ENCODE measurements at places on chromosomes 4 and X.

- no peak for DNase-seq
Observed at GRCh38 chr4:140004549-140004895, 149.5 kb downstream of the MAML3 start.

- no peak for DNase-seq
Observed at GRCh38 chr4:38255572-38255971, 295.4 kb downstream of the PTTG2 start.

DNA sequence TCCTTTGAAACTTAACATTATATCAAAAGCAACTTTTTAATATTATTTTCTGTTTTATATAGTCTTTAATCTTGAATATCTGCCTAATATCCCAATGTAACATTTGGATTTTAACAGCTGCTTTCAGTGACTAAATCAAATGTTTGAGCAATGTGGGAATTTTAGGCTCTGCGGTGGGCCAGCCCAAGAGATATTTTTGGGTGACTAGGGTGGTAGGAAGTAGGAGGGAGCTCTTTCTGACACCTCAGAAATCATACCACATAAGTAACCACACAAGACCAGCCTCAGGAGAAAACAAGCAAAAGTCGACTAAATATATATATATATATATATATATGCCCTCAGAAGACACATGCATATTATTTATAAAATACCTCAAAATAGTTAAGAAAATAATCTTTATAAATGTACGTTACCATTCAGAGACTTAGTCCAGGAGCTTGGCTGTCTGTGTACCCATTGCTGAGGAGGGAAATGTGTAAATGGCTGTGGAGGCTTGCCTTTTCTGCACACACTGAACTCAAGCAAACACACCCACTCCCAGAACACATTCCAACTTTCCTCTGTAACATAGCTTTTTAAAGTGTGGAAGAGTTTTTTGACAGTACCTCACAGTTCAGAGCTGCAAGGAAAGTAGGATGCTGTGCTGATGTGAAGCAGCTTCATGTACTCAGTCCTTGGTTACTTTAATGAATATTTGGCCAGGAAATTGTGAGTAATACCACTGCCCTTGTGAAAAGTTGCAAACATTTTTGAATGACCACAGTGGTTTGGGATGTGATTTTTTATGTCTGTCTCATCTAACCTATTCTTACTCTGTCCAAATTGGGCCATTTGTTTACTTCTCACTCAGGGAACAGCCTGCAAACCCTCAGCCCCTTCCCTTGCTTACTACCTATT, at the start of gene RTL3:
Gene RTL3, minus strand, starts transcription at position 484 of the 900 bp plus-strand sequence. CDS start 908 bp downstream, outside the sequence.
- no peak for DNase-seq

GRCh38 chrX:29952016-29952415, 263.3 kb upstream of the MAGEB2 start:
- no peak for DNase-seq

GRCh38 chr4:92580816-92581215, 277.1 kb downstream of the GRID2 start:
- DNase-seq = no peak

GRCh38 chr4:164949448-164950143, 27.9 kb downstream of the TRIM61 start:
- DNase-seq = no peak

- no peak for DNase-seq
Observed at GRCh38 chr4:113695328-113696169, 66.0 kb downstream of the CAMK2D start.

DNA sequence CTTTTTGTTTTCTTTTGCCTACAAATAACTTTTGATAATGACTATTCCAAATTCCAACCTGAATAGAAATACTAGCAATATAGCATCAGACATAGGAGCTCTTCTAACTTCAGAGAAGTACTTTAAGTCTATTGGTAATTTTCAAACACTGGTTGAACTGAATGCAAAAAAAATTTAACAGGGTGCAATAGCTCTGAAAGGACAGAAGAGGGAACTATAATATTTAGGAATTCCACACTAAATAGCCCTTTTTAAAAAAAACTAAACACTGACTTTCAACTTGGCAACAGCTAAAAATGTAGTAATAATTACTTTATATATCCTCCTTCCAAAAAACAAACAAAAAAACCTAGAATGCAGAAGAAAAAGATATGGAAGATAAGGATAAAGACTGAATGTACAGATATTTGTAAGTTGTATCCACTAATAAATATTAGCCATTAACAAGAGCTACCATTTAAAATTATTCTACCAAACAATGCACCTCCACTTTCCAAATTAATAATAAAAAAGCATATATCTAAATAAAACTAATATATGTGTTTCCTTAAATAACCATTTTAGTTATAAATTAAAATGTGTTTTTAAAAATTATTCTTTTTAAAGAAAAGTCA, 81.4 kb downstream of the FBXW7 start:
- no peak for DNase-seq

DNA sequence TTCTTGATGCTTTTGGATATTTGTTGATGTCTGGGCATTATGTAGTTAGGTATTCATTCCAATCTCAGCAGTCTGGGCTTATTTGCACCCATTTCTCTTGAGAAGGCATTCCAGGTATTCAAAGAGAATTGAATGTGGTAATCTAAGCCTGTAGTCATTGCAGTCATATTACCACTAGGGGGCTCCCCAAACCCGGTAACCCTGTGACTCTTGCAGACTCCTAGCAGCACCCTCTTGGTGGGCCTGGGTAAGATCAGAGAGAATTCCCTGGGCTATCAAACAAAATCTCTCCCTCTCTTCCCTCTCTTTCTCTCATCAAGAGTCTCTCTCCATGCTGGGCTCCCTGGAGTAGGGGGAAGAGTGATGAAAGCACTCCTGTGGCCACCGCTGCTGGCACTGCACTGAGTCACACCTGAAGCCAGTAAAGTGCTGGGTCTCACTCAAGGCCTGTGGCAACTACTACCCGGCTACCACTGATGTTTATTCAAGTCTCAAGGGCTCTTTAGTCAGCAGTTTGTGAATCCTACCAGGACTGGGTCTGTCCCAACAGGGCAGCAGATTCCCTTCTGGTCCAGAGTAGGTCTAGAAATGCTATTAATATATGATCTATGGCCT, 187.7 kb upstream of the NUDT10 start:
- no peak for DNase-seq

DNA sequence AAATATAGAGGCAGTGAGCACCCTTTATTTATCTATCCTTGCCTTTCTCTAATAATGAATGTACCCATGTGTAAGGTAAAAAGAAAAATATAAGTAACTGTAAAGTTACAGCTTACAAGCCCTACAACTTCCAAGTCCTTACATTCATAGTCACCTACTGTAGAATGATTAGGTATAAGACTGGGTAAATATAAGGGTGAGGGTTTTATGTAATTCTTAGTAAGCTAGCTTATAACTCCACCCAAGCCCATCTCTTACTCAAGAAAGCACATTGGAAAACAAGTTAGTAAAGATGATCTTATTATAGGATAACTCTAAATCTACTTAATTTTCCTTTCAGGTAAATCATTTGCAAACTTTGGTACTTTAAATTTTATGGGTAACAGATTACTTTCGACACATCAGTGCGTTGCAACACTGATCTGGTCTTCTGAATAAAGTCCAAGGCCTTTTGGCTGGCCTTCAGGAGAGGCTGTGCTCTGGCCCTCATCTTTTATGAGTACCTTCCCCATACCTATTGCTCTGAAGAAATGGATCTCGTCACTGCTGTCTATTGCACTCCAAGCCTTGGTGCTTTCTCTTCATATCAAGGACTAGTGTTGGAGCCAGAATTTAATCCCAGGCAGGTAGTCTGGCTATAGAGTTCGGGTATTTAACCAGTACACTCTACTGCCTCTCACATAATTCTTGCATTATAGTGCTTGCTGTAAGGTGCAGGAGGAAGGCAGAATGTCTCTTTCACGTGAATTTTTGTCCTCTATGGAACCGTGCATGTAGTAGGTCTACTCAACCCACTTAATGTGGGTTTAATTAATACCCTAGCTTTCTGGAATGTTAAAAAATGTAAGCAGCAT, 443.6 kb upstream of the AR start:
- DNase-seq = no peak

DNA sequence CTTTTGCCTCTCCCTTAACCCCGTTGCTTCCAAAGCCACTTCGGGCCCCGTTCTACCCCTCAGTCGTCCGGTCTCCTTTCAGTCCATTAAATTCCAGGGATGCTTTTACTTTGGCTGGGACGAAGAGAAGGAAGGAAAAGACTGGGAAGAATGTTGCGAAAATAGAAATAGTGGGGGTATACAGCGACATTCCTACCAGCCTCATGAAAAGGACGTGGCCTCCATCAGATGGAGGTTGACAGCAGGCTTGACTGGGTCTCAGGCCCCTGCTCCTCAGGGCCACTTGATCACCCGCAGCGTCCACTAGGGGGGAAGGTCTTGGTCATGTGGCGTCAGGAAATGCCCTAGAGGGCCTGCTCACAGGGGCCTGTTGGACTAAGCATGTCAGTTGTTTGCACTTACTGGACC, 657 bp upstream of the ANKRD50 start:
- no peak for DNase-seq

GRCh38 chrX:45758738-45759397, 558.2 kb upstream of the DIPK2B start:
- DNase-seq = no peak

- DNase-seq = no peak
Observed at GRCh38 chr4:24863799-24864198, 49.0 kb downstream of the CCDC149 start.

GRCh38 chr4:14315129-14315528, 687.2 kb upstream of the CPEB2 start:
- DNase-seq = no peak

- DNase-seq = no peak
Observed at GRCh38 chrX:71949844-71950445, 39.3 kb downstream of the NHSL2 start.

DNA sequence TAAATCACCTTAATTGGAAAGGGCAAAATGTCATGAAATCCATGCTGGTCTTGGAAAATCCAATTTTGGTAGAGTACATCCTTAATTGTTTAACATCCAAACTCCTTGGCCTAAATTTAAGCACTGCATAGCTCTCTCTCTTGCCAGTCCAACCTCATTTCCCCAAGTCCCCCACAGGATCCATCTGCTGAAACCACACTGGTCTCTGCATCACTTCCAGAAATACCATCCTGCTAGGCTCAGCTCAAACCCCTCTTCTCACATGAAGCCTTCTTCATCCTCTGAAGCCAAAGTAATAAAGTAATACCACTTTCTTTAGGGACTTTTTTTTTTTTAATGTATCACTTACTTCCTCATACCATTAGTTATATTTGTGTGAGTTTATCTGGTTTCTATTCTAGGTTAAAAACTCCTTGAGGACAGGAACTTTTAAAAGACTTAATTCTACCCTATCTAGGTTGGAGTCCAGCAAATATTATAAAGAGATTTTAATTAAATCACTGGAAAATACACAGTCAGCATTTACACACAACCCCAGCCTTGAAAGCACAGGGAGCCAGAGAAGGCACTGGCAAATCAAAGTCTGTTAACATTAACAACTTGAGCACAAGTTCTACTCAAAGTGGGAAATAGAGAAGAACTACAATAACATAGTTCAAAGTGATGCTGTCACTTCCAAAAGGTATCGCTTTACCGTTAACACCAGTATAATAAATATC, 16.7 kb upstream of the KLF3 start:
- DNase-seq = no peak

Measured in stimulated activated CD8-positive, alpha-beta memory T cell treated with anti-CD3 and anti-CD28 coated beads, Interleukin-7, amount 100 ng/mL, for 4 hours (primary cell).